ENCODE measurements at places on chromosomes 2 and 18.

- peak; percentile 69 for DNase-seq
- peaks cover 13% of the 10 kb centered on the region for H3K4me1 ChIP-seq
- no peak overlapping the region for H3K27ac ChIP-seq
- no peaks in the 10 kb centered on the region for H3K36me3 ChIP-seq
Observed at GRCh38 chr18:2970772-2971659, 41.9 kb downstream of the LPIN2 start.

- H3K27me3 ChIP-seq, result no peaks in the 10 kb centered on the region
- H3K27ac ChIP-seq, result no peak overlapping the region
- no peaks in the 10 kb centered on the region for H3K36me3 ChIP-seq
- no peak overlapping the region for H3K4me3 ChIP-seq
- no peaks in the 10 kb centered on the region for H3K4me1 ChIP-seq
Observed at GRCh38 chr2:62526531-62527381, 20.8 kb upstream of the TMEM17 start.

DNA sequence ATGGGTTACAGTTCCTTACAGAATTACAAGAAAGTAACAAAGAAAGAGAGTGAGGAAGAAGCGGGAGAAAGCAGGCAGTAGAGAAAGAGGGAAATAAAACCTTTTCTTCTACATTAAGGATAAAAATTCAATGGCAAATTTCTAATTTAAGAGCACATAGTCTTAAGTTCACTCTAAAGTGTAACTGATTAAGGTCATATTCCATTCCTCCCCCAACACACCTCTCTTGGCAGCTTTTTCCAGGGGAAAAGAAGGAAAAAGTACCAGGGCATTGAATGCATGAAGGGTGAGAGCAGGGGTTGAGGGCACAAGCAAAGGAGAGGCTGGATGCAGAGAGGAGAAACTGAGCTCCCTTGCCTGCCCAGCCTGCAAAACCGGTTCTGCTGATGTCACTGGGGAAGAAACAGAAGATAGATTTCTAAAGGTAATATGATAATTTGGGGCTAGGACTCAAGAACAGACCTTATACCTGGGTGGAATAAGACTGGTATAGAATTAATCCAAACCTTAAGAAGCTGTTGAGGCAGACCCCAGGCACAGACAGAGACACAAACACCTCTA is 4.6 kb downstream of the ACMSD start:
- H3K36me3 ChIP-seq, result no peaks in the 10 kb centered on the region
- no peak overlapping the region for H3K27ac ChIP-seq
- peaks cover 15% of the 10 kb centered on the region for H3K4me1 ChIP-seq
- DNase-seq, result no peak
- peaks cover 10% of the 10 kb centered on the region for H3K27me3 ChIP-seq
- H3K4me3 ChIP-seq, result no peak overlapping the region

DNA sequence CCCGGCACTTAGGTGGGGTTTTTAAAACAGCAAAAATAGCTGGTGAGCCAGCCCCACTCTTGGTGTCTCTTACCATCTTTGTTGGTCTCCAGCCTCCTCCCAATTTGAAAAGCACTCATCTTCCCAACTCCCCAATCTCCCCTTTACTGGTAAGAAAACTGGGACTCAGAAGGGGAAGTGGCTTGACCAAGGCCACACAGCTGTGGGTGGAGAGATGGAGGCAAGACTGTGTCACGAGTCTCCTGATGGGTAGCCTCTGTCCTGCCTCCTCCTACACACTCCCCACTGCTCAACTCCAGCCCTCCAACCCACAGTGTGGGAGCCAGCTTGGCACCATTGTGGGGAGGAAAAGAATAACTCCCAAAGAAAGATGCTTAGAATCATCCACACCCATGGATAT is 140.4 kb downstream of the SMAD2 start:
- no peak overlapping the region for H3K4me3 ChIP-seq
- no peak overlapping the region for H3K27ac ChIP-seq
- peaks cover 39% of the 10 kb centered on the region for H3K27me3 ChIP-seq
